ENCODE measurements at places on chromosomes 3 and 15. TPM values are rescaled to one million over a fixed set of nuclear protein-coding genes. Genes with fewer than 3 reads are reported as not detected.

DNA sequence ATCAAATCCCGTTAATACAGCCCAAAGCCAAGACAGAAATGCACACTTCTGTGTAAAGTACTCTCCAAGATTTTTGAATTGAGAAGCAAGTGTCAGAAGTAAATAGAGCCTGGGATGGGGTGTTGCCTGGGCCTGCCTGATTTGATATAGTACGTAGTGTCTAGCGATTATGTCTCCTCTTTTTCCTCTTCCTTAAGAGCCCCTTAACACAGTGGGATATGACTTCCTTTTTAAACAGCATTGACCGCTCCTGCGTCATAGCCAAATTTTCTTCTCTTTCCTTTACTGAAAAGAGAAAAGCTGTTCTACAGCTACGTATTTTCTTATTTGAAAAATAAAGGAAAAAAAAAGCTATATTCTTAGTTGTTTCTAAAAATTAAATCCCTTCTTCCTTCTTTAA, 97.7 kb downstream of the PLCL2 start:
- DNase-seq: no peak

GRCh38 chr3:46848271-46849044, 14.8 kb downstream of the MYL3 start:
- peak; percentile 62 for DNase-seq

- DNase-seq: no peak
Observed at GRCh38 chr3:192897005-192897404, 20.7 kb downstream of the MB21D2 start.

DNA sequence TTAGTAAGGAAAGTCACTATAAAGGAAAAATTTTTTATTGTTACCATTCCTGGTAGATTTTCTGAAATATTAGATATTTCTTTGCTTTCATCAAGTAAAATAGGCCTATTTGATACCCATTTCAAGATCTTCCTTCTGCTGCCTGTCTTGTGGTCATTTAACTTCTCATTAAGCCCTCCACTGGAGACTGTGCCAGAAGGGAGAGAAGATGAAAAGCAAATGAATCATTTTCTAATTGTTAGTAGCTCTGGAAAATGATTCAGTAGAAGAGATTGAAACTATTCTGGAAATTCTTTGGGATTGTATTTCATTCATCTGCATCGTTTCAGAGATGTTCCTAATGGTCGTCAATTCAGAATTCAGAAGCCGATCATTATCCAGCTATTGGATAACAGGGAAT, 3.2 kb downstream of the KCTD6 start:
- DNase-seq: no peak

DNA sequence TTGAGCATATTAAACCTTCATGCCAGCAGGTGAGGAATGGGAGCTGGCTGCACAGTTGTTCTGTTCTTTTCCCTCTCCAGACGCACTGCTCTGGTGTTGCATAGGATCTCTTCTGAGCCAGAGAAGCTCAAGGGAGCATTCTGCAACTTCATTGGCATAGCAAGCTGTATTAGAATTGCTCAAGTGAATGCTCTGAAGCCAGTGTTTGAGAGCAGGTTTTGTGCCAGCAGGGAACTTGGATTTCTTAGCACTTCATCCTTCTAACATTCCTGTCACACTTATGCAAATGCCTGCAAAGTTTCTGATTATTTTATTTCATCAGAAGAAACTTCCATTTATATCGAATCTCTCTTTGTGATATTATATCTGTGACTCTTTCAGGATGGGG, 366.6 kb downstream of the AGBL1 start:
- no peak for DNase-seq

DNA sequence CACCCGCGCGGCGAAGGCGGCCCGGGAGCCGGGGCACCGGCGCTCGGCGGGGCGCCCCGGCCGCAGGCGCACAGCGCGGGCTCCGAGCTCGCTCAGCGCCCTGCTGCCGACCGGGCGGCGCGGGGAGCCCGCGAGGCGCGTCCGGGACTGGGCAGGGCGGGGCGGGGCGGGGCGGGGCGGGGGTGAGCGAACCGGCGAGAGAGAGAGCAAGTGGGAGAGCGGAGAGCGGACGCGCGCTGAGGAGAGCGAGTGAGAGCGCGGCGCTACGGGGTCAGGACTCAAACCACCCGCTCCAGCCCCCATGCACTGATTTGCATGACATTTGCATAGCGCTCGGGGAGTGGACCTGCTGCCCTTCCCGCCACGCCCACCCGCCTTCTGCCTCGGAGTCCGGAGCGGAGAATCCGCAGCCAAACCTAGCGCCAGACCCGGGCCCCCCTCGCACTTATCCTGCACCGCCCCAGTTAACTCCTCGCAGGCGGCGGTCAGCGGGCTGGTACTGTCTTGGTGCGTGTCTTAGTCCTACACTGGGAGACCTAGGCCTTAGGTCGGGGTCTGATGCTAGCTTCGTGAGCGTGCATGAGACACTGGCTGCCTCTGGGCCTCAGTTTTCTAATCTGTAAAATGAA, at the start of gene MYLK:
MYLK (minus strand) TSS at position 130 of the 629 bp plus-strand sequence. CDS start 90,491 bp downstream, outside the sequence.
- DNase-seq: peak; percentile 98

DNA sequence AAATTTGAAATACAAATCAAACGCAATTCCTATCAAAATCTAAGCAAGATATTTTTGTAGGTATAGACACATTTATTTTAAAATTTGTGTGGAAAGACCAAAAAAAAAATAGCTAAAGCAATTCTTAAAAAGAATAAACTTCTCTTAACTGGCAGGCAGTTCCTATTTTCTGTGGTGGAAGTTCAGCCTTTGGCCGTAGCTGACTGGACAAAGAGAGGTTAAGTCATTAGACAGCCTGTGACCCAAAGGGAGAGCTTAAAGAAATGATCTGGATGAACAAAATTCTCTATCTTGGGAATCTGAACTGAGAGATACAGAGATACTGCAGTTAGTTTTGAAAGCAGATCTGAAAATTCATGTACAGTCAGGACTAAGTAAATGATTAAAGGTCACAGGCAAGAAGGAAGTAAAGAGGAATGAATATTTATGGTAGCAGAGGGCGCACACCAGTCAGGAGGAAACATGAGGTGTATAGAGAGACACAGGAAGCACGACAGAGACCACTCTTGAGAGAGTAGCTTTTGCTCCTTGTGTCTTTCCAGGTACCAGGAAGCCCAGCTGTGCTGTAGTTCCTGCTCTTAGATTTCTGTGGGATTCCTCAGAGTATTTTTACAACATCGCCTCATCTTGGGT, 57.5 kb downstream of the TPRG1 start:
- no peak for DNase-seq

DNA sequence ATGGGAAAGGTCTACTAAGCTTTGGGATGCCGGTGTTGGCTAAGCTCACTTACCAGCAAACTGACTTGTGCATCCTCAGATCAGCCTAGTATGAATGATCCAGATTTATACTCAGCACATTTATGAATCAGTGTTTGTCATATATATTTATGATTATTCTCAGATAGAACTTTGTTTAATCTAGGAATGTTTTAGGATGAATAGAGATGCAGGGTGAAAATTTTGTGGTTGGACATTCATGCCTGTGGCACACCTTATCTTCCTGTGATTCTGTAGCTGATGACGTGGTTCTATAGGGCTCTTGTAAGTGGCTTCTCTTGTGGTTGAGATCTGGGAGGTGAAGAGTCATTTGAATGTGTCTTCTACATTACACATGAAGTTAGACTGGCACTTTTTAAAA, 11.4 kb downstream of the CDIN1 start:
- DNase-seq: peak; percentile 74

DNA sequence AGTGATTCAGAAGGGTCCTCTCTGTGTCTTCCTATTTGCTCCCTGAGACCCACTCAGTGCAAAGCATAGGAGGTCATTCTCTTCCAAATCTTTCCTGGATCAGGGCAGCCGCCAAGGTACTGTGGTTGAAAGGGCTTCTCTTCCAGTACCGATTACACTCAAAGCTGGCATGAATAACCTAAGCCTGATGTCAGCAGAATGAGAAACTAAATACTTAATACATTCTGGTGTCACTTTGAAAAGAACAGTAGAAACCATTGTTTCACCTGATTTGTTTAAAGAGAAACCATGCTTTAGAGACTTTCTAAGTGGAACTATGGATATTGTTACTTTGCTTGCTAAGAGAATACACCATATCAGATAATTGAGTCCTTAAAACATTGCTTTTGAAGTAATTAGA, 50.2 kb downstream of the PDHB start:
- DNase-seq: peak; percentile 63

DNA sequence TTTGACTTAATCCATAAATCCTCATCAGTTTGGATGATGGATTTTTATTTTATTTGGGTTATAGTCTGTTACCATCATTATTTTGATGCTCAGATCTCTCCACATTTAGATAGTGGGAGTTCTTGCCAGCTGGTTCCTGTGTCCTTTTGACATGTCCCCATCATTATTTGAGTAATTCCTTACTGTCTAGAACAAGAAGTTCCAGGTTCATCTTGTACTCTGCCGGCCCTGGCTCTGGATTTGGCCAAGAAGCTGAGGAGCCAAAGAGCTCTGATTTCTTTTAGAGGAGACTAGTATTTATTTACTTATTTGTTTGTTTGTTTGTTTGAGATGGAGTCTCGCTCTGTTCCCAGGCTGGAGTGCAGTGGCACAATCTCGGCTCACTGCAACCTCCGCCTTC, 54.3 kb downstream of the PTPRG start:
- DNase-seq: no peak

- DNase-seq: no peak
Observed at GRCh38 chr3:11932636-11933035, 71.6 kb upstream of the SYN2 start.

DNA sequence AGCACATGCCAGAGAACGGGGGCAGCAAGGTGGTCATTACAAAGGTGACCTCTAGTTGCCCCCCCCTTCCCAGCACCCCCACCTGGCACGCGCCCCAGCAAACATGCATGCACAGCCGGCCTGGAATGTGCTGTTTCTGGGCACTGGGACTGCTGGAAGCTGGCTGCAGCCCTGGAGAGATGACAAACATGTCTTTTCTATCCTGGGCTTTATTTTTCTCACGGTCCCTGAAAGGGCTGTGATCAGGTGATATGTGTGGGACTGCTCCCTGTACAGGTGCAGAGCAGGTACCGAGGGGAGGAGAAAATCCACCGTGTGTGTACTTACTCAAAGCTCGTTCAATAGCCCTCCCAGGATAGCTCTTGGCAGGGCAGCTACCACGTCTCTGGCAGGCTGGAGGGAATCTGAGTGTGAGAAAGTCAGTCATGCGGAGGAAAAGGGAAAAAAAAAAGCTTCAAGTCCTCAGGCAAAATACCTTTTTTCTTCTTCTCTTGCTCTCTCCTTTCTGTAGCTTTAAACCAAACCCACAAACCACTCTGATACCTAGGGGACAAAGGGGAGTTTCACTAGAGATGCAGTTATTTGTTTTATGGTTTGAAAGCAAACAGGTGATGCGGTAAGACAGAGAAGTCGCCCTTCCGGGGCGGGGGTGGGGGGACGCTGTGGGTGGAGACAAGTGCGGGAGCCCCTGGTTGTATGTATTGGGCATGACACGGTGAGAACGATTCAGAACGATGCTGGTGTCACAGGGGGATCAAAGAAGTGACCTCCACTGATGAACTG, 5.0 kb upstream of the HES1 start:
- DNase-seq: no peak

DNA sequence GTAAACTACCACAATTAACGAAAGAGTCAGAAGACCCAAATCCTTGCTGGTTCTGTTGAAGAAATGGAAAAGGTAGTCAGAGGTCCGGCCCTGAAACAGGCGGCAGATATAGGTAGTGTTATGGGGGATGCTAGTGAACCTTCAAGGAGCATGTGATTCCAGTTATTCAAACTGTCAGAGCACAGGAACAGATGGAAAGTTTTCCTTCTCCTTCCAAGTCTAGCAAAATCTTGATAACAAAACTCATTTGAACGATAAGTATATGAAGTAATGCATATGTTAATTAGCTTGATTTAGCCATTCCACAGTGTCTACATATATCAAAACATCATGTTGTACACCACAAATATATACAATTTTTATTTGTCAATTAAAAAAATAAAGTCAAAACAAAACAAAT, 26.6 kb upstream of the GOLGA8J start:
- DNase-seq: no peak

DNA sequence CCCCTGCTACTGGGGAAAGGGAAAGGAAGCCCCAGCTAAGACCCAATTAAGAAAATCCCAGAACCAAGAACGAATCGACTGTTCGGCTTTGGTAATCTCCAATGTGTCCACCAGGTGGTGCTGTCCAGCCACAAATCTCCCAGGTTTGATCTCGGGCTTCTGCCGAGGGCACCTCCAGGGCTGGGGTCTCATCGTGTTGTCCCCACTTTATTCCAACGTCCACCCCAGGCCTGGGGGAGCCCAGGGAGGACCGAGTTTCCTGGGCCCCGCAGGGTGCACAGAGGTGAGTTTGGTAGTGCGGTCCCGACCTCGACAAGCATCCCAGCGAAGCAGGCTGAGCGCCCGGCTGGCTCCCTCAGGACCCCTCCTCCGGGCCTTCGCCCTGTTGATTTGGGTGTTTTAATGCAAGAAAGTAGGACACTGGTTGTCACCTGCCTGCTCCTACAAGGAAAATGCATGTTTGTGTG, 185.1 kb downstream of the GOLGA6L6 start:
- peak; percentile 48 for DNase-seq

- DNase-seq: no peak
Observed at GRCh38 chr3:13166243-13167063, 93.2 kb upstream of the IQSEC1 start.

GRCh38 chr3:128273841-128274573, 120.7 kb downstream of the EEFSEC start:
- DNase-seq: no peak

DNA sequence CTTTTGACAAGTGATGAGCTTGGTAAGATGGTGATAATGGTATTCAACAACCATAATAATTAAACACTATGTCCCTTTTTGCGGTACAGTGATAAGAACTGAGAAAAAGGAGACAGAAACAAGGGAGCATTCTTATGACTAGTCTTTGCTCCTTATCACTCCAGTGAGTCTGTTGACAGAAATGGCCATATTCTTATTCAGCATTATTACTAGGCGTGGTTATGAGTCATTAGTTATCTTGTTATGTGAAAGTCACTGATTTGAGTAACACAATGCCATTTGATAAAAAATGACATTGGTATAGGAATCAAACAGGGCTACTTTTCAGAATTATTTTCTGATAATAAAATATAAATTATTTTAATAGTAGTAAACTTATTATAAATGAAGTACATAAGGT, 193.5 kb downstream of the C3orf38 start:
- no peak for DNase-seq

The RHOV gene
- 0.43 TPM for total RNA-seq

The SUSD5 gene
- total RNA-seq: 18.2 TPM

The CPOX gene
- total RNA-seq: 50.0 TPM

The TXNRD3 gene
- total RNA-seq: 8.8 TPM

The MAPKBP1 gene
- total RNA-seq: 20.6 TPM

The AMOTL2 gene
- total RNA-seq: 197 TPM

The VEPH1 gene
- 91.1 TPM for total RNA-seq

The UBAP1L gene
- 0.37 TPM for total RNA-seq

The ZNF280D gene
- 2.3 TPM for total RNA-seq

The TMOD3 gene
- 41.1 TPM for total RNA-seq
